ENCODE measurements at places on chromosomes 7 and 10. TPM values are rescaled to one million over a fixed set of nuclear protein-coding genes. Genes with fewer than 3 reads are reported as not detected.
A peak's percentile ranks its signal among the peaks of the same experiment; 100 is the strongest.

GRCh38 chr7:140416560-140416959 lies 12.7 kb downstream of the RAB19 start:
- no peak for DNase-seq

GRCh38 chr7:45015313-45015712 lies 15.3 kb downstream of the CCM2 start:
- no peak for DNase-seq

DNA sequence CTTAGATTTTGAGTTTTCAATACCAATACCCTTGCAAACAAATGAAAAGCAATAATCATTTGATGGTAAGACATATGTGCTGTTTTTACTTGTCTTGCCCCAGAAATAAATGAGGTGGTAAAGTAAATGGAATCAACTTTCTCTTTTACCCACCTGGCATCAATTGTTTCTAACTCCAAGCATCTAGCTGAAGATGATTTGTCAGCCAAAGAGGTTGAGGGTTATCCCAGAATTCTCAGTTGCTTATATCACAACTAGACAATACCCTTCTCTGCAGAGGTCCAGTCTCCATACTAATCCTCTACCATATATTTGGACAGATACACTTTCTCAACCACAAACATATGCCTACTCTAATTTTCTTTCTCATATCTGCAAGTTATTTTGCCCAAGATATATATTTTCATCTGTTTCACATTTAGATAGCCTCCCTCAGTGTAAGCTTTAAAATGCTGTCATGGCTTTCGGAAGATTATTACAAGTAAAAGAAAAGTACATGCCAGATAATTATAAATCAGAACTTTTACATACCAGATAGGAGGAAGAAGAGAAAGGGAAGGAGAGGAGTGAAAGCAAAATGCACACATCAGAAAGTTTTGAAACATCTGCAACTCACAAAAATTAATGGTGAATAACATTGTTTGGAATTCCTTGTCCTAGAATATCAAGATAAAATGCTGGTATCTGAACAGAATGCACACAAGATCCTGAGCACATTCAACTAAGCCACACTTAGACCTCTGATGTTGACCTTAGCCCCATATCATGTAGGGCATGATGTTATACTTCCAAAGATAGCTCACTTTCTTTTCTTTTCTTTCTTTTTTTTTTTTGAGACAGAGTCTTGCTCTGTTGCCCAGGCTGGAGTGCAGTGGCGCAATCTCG lies 146.6 kb downstream of the REEP3 start:
- DNase-seq, result no peak

DNA sequence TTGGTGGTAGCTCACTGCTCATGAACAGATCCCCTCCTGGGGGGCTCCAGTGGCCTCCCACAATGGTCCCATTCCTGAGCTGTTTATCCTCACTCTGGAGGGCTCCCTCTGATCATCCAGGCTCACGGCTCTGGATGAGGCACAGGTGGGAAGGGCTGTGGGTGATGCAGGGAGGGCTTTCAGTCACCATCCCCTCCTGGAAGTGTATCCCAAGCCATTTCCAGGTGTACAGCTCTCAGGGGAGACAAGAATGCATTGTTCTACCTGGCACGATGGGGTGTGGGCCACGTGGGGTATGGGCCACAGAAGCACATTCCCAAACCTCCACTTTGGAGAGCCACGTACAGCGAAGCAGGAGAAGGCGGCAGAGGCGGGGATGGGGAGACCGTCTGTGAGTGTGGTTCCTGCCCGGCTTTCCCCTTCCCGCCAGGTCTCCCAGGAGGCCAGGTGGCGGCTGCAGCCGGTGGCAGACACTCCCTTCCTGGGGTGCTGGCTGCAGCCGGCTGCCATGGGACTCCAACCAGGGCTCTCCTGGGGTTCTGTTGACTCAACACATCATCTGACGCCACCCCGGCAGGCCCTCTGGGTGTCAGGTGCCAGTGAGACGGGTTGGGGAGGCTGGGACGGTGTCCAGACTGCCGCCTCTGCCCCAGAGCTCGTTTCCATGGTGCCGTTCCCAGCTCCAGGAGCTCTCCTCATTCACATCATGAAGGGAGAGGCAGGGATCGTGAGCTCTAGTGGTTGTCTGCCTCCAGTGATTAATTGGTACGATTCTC lies 169.7 kb upstream of the RHEB start:
- no peak for DNase-seq

Gene PRKAG2
- total RNA-seq, result 8.8 TPM

DNA sequence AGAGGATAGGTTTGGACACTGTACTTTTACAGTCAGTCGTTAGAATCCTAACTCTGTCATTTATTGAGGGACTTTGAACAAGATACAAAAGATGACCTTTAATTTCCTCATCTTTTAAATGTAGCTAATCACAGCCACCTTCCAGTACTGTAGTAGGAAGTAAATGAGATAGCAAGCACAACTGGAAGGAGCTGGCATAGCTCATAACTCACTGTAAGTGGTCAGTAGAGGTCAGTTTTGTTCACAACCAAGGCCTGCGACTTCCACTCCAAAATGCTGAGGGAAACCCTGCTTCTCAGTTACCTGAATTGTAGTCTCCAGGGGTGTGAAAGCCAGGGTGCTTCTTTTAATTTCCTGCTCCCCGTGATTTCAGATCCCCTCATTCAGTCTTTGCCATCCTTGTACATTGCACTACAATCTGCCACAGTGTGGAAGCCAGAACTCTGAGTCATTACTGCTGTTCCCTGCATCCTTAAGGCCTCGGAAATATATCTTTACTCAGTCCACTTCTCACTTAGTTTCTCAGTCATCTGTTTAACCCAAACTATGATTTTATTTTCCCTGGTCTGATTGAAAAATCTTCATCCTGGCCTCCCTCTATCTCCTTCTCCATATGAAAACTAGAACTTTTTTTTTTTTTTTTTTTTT lies 361.2 kb downstream of the NRG3 start:
- DNase-seq, result no peak

Gene CLCN1
- total RNA-seq, result not detected

GRCh38 chr10:98086837-98087708 lies 47.4 kb upstream of the R3HCC1L start:
- no peak for DNase-seq

DNA sequence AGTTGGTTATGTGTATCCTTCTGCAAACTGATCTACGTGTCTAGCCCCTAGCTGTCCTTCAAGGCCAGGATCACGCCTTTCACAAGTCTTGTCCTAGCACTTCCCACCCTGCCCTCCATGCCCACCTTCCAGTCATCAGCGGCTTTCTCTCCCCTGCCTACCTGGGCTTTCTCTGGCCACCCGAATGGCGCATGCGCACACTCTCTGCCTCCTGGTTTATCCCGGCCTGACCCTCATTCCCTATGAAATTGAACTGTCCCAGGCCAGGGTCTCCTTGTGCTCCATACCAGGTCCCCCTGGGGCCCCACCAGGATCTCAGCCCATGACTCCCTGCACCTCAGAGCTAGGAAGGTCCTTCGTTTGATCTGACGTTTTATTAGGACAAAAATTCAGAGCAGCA lies 31.6 kb upstream of the CTBP2 start:
- no peak for DNase-seq

Gene RSU1
- 42.3 TPM for total RNA-seq

- DNase-seq, result no peak
Measured at GRCh38 chr7:75575488-75576121, 83.5 kb downstream of the SPDYE5 start.

DNA sequence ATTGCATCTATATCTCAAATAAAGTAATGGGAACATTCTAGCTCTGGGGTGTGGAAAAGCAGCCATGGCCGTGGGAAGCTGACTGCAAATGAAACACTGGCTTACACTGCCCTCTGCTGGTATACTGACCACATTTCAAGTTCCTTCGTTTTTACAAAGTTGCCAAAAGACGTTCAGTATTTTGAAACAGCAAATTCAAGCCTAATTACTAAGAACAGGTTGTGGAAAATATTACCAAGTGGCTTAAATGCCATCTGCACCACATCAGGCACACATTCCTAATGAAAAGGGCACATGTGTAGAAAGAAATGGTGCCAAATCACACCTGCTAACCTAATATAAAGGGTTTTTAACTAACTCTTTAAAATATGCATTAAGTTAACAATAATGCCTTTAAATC lies 83.9 kb downstream of the JAZF1 start:
- peak; percentile 80 for DNase-seq

Gene WDR86
- total RNA-seq, result not detected

DNA sequence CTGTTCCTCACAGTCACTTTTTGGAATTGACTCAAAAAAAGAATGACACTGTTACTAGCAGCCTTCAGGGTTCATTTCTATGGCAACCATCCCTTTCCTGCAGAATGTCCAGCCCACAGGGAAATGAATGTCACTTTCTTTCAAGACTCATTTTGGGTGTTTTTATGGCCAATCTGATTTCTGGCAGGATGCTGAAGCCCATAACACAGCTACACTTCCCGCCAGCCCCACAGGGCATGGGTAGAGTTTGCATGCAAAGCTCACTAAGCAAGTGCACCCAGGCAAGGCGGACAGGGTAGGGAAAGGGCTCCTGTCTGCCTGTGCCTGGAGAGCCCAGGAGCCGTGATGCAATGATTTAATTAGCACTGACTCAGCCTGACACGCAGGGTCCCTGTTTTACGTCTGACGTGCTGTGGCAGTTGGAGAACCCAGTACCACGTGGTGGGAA lies 26.1 kb upstream of the GPAM start:
- no peak for DNase-seq

Gene DPY19L1
- 132 TPM for total RNA-seq

Gene ARHGEF35
- not detected for total RNA-seq

Gene ZNF32
- total RNA-seq, result 32.9 TPM

DNA sequence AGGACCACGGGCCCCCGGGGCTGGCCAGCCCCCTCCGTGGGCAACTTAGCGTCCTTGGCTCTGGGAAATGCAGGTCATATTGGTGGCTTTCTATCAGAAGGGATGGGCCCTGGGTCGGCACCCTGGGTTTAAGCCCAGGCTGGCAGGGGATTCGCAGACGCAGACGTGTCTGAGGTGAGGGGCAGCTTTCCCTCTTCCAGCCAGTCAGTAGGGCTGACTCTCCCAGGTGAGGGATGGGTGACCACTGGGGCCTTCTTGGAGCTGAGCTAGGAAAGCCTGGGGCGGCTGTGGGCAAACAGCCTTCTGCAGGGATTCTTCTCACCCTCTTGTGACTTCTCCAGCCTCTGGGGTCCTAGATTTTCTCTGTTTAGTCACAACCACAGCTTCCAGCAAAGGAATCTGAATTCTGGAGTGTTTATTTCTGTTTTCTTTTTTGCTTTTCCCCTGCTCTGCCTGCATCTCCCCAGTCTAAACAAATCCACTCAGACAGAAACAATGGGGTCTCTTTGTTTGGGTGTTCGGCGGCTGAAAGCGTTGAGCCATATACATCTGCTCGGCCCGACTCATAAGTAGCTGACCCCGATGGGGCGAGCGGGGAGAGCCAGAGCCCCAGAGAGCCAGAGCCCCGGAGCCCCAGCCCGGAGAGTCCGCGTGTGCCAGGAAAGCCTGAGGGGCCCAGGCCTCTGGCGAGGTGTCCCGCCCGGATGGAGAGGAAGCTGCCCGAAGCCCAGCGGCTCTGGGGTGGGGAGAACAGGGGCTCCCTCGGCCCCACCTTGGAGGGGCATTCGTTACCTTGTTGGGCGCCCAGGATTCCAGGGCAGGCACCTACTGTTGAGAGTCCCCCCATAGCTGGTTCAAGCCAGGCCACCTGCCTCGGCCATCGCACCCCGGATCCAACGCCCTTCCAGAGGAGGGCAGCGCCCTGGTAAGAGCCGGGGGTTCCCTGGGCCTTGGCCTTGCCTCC lies 2.0 kb downstream of the MNX1 start:
- no peak for DNase-seq

- no peak for DNase-seq
Measured at GRCh38 chr7:47601881-47602249, 20.0 kb upstream of the TNS3 start.

Gene STRIP2
- 12.1 TPM for total RNA-seq

Gene GPR22
- not detected for total RNA-seq

- DNase-seq, result peak; percentile 32
Measured at GRCh38 chr10:124539935-124540641, 78.5 kb downstream of the LHPP start.

Gene C10orf67
- total RNA-seq, result not detected

GRCh38 chr10:104052431-104052830 lies 33.2 kb downstream of the COL17A1 start:
- DNase-seq, result no peak

Gene KCP
- total RNA-seq, result 0.03 TPM

DNA sequence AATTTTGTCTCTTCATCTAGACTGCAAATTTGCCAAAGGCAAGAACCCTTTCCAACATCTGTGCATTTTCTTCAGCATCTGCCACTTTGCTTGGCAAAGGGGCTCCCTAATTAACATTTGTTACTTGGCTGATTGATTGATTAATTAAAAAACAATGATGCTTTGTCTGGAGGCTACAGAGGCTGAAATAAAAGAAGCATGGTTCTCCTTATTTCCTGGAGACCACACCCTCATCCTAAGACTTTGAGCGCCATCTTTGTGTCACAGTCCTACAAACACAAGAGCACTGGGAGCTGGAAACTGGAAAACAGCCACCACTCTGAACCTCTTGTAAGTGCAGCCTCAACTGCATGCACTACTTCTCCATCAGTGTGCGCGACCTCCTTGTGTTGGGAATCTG lies 189.2 kb downstream of the C7orf25 start:
- peak; percentile 36 for DNase-seq

Gene GNB2
- 43.7 TPM for total RNA-seq

Gene TDRD1
- total RNA-seq, result not detected

DNA sequence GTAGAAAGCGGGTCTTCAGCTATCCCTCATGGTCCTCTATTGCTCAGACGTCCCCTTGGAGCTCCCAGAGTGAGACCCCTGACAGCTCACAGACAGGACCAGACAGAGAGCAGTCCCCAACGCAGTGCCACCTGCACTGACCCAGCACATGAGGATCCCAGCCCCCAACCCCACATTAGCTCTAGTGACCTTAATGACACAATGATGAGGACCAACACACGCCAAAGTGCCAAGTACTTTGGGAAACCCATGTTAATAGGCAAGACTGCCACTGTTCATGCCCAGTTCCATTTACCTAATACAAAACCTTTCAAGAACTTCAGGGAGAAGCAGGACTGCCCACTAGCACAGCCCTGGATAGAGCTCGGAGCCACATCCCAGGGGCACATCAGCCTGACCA lies 5.7 kb upstream of the GRB10 start:
- no peak for DNase-seq

DNA sequence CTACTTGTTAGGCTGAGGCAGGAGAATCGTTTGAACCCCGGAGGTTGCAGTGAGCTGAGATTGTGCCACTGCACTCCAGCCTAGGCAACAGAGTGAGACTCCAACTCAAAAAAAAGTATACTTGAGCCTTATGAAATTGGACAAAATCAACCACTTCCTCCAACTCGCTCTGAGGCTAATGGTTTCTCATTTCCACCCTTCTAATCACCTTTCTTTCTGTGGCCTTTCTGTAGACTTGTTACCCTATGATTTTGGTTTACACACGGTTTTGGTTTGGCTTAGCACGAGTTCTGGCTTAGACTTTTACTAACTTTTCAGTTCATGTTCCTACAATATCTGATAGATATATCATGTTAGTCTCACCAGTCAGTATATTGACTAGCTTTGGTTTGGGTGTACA lies 152.0 kb downstream of the PHTF2 start:
- no peak for DNase-seq

Gene AMZ1
- total RNA-seq, result 1.8 TPM
